ENCODE measurements at places on chromosomes 4 and X.

- DNase-seq: no peak
These were observed 520.4 kb downstream of the BCOR start for GRCh38 chrX:39577206-39577984.

DNA sequence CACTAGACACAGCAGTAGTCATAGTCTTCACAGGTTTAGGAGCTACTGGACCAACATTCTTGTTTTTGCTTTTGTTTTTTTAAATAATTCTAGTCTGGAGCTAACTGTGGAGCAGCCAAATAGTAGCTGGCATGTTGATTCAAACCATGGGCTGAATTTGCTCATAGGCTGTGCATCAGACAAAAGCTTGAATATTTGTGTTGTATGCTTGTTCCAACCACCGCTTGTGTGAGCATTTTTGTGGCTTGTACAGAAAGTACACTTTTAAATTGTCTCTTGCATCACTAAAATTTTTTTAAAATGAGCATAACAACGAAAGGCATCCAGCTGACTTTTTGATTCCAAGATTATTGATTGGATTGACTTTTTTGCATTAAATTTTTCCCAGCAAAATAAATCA, 39.6 kb downstream of the CCNI start:
- DNase-seq: no peak

GRCh38 chr4:123417813-123418212, 21.2 kb downstream of the SPRY1 start:
- no peak for DNase-seq

DNA sequence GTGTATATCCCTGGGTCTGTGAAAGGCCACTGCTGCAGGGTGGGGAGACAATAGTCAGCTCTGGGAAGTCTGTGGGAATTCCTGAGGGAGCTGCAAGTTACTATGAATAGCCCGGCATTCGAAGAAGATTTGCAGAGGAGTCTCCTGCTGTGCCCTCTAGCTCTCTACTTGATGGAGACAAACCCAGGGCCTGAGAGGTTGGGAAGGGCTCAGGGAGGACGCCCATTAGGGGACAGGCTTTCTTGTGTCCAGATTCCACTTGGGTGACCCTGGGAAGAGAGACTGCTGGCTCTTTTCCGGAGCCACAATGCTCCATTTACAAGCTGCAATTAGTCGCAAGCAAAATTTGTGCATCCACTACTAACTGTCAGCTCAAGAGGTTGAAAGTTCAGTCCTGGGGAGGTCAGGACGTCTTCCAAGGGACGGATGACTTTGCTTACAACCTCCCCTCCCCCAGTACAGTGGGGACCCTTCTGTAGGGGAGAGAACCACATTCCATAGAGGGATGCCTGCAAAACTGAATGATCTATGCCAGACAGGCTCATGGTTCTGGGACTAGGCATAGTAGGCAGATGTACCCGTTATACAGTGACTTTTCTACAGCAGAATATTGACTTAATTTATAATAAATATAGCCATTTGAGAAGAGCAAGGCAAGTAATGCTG, 48.2 kb upstream of the PHOX2B start:
- DNase-seq: no peak

GRCh38 chr4:172758586-172759340, 409.8 kb upstream of the GALNT7 start:
- DNase-seq: no peak

DNA sequence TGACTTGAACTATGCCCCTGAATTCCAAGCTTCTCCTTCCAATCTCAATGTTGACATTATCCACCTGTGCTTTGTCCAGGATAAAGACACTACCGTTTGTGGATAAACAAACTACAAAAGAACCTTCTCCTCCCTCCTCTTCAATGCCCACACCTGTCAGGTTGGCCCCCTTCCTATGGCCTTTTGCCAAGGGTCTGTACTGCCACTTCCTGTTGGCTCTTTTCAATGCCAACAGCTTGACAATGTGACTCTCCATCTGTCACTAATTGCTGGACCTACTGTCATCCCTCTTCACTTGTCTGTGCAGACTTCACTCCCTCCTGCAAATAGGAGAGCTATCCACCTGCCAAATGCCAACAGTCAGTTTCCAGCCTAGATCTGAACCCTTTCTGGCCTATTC, 35.8 kb upstream of the MID1 start:
- no peak for DNase-seq

- DNase-seq: no peak
These were observed 46.9 kb upstream of the INPP4B start for GRCh38 chr4:142893012-142893411.

DNA sequence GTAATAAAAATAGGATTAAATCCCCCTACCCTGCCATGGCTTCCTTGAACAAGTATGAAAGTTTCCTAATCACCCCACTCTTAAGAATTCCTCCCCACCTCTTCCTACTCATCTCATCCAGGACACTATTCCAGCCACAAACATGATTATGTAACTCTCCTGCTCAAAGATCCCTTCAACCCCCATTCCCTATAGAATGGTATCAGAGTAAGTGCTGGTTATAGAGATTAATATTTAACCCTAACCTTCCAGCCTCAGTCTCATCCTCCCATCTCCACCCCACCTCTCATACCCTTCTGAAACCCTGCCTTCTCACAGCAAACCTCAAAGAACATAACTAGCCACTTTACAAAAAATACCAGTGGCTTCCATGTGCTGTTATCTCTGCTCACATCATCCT, 155.1 kb downstream of the PPP3CA start:
- DNase-seq: no peak

- DNase-seq: no peak
These were observed 98.8 kb downstream of the ANXA3 start for GRCh38 chr4:78650106-78651024.

- peak; percentile 18 for DNase-seq
These were observed 34.3 kb downstream of the NLGN3 start for GRCh38 chrX:71178908-71179307.

GRCh38 chr4:53785996-53786395, 194.7 kb upstream of the LNX1 start:
- DNase-seq: no peak

DNA sequence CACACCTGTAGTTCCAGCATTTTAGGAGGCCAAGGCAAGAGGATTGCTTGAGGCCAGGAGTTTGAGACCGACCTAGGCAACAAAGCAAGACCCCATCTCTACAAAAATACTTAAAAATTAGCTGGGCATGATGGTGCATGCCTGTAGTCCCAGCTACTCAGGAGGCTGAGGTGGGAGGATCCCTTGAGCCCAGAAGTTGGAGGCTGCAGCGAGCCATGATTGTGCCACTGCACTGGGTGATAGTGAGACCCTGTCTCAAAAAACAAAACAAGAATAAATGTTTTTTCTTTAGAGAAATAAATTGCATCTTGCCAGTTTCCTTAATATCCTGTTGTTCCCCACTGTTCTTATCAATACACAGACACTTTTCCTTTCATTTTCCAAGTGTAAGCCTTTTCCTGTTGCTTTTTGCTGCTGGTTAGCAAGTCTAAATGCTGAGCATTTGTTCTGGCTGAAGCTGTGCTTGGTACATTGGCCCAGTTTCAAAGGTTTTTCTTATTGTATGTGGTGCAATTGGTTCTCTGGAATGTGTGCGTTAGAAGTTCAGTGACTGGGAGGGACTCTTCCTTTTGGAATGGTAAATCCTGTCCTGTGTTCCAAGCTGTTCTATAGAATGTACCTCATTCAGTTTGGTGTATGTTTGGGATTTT, 98.2 kb downstream of the AFF1 start:
- DNase-seq: no peak

DNA sequence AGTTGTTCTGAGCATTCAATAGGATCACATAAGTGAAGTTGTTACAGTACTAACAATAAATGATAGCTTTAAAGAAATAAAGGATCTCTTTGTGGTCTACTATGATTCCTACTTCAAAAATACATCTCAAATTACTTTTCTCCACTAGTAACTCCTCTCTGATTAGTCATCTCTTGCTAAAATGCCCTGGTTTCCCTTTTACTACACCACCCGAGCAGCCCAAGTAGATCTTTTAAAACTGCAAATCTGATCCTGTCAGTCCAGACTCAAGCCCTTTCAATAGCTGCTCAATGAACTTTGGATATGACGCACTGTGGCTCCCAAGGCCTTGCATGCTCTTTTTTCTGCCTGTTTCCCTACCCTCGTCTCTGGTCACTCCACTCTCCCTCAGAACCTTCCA, 97.5 kb downstream of the MAOA start:
- no peak for DNase-seq

GRCh38 chr4:138269175-138269574, 27.0 kb upstream of the SLC7A11 start:
- DNase-seq: no peak

GRCh38 chr4:6235901-6236640, 33.6 kb upstream of the WFS1 start:
- DNase-seq: no peak

GRCh38 chr4:136741468-136741867, 790.8 kb downstream of the PCDH18 start:
- DNase-seq: no peak

Measured in activated T-cell treated with anti-CD3 and anti-CD28 coated beads for 48 hours (primary cell).